ENCODE measurements at places on chromosomes 16 and 17. TPM values are rescaled to one million over a fixed set of nuclear protein-coding genes. Genes with fewer than 3 reads are reported as not detected.

The CDC27 gene
- 59.4 TPM for polyA plus RNA-seq

The ITGB4 gene
- polyA plus RNA-seq, result 10.8 TPM

The CLEC19A gene
- not detected for polyA plus RNA-seq

The HOXB4 gene
- 7.8 TPM for polyA plus RNA-seq

- DNase-seq, result no peak
Observed at GRCh38 chr17:4073983-4074830, 68.6 kb downstream of the ZZEF1 start.

DNA sequence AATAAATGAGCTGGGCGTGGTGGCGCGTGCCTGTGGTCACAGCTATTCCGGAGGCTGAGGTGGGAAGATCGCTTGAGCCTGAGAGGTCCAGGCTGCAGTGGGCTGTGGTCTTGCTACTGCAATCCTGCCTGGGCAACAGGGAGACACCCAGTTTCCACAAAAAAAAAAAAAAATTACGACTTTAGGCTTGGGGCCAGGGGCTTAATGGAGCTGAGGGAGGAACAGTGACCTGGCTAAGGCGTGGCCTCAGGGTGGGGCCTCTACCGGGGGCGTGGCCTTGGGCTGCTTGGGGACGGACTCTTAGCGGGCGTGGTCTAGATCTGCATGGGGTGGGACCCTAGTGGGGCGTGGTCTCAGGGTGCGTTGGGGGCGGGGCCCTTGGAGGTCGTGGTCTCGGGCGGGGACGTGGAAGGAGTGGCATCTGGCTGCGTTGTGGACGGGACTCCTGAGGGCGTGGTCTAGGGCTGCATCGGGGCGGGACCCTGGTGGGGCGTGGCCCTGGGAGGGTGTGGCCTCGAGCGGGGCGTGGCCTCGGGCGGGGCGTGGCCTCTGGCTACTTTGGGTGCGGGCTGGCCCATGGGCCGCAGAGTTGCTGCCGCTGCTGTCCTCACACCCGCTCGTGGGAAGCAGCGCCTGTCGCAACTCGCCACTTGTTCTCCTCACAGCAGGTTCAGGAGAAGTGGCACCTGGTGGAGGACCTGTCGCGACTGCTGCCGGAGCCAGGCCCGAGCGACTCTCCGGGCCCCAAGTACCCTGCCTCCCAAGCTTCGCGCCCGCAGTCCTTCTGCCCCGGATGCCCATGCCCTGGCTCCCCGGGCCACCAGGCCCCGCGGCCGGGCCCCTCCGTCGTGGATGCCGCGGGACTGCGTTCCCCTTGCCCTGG, 5.8 kb upstream of the C17orf99 start:
- DNase-seq, result no peak

DNA sequence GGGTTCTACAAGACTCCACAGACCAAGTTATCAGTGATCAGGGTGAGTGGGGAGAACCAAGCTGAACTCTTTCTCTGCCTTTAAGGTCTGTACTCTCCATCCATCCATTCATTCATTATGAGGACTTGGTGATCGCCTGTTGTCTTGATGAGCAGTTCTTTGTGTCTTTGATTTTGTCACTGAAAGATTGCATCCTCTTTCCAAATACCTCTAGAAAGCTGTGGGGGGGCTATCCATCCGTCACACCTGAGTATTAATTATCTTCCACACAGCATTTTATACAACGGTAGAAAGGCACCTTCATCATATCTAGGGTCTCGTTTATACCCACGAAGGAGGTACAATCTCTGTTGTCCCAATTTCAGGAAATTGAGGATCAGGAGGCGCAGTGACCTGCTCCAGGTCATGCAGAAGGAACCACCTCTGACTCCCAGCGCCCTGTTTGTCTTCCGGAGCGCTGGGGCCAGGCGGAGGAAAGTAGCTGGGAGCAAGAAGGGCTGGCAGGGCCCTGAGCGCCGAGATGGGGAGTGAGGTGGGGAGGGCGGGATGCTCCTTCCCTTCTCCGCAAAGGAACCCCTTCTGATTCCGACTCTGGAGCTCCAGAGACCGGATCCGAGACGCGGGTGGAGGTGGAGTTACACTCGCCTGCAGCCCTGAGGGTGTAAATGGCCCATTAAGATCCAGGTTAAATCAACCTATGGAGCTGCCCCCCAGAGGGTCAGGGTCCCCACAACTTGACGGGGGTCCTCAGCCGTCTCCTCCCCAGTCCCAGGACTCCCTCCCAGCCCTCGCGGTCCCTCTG, 605 bp upstream of the ABAT start:
- no peak for DNase-seq

GRCh38 chr16:27640277-27640600, 90.3 kb downstream of the KATNIP start:
- no peak for DNase-seq

GRCh38 chr16:64240586-64240985, 881.3 kb downstream of the CDH11 start:
- DNase-seq, result no peak

- no peak for DNase-seq
Observed at GRCh38 chr16:424033-424622, 1.3 kb upstream of the RAB11FIP3 start.

GRCh38 chr16:79422064-79422463, 178.5 kb downstream of the MAF start:
- no peak for DNase-seq

DNA sequence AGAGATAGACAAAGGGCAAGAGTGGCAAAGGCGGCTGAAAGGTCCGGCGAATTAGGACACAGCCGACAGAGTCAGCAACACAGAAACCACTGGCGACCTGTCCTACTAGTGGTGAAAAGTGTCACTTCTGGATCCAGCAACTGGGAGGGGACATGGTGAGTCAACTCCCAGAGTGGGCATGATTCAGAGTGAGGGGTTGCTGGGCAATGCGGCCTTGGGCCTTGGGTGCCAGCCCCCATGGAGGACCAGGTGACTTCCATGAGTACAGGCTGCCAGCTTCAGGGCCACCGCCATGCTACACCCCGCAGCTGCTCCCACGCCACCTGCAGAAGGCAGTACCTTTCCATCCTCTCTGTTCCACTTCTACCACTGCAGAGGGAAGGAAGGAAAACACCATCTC, 110.6 kb downstream of the ZFHX3 start:
- DNase-seq, result no peak

GRCh38 chr16:69351309-69352027, at the start of gene TMED6:
Gene TMED6, minus strand, starts transcription at chr16:69351786. Its CDS starts 33 bp downstream, at chr16:69351753.
- no peak for DNase-seq

GRCh38 chr17:78826421-78826820, 14.2 kb downstream of the USP36 start:
- DNase-seq, result no peak

All from right renal cortex interstitium (tissue), 3 donors.